ENCODE measurements at places on chromosomes 4 and X.

DNA sequence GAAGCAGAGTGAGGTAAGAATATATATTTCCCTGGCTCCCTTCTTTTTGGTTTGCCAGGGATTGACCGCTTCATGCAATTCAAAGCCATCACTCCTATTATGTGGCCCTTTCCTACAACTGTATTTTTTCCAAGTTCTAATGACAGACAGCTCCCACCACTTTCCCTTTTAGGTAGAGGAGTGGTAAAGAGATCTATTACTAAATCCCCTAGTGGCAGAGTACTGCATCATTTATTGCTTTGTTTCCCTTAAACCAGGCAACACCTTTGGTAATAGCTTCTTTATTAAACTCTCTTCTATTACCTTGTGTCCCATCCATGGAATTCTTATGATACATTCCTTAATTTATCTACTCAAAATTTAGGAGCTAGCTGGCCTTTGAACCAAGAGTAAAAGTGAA is 90.7 kb downstream of the CNOT6L start:
- no peak for DNase-seq

DNA sequence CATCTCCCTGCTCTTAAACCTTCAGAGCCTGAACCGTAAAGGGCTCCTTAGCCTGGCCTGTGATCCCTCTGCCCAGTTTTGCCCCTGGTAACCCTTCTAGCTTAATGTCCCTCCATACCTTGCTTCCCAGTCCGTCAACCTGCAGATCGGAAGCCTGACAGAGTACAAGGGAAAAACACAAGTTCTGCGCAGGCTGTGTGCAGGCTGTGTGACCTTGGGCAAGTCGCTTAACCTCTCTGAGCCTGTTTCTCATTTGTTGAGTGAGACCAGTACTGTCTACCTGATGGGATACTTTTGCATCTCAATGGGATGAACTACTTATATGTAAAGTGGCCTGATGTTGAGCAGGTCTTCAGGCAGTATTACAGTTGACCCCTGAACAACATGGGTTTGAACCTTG is 1.7 kb downstream of the NSDHL start:
- DNase-seq = no peak

DNA sequence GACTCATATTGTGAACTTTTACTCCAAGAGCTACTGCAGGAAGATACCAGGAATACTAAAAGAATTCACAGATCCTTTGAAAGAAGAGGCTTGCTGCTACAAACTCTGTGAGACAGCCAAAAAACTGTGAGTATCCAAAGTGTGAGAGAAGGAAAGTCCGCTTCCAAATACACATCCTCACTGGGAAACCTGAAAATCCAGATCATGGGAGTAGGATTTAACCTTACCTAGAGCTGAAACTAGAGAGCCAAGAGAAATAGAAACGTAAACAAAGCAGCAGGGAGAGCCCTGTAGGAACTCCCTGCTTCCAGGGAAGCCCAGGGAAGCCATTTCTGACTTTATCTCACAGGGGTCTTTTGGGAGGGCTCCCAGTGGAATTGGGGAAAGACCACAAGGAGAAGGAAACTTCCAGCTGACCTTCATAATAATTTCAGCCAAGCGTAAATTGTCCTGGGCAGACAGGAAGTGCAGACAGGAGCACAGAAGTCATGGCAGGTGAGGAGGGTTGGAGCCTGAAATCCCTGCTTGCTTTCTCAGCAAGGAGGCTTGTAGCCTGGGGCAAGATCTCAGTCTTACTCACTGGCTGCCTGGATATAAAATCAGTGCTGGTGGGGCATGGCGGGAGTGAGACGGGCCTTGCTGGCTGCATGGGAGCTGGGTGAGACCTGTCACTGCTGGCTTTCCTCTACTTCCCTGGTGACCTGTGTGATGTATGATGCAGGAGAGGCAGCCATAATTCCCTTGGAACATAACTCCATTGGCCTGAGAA is 26.2 kb upstream of the NFKB1 start:
- DNase-seq = no peak

DNA sequence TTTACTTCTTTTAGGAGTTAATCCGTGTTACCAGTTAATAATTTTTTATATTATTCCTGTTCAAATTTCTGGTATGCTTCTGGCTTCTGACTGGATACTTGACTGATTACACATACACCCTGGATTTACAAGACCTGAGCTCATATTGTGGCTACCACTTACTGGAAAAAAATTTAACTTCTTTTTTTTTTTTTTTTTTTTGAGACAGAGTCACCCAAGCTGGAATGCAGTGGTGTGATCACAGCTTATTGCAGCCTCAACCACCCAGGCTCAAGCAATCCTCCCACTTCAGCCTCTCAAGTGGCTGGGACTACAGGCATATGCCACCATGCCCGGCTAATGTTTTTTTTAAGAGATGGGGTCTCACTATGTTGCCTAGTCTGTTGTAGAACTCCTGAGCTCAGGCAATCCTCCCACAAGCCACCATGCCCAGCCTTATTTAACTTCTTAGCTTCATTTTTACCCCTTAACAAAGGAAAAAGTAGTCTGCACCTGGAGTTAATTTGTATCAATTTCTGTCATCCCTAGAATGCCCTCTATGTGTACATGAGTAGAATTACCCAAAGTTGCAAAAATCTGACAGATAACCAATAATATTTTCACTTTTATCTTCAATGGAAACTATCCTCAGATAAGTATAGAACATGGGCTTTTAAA is 50.3 kb downstream of the TMEM165 start:
- peak; percentile 31 for DNase-seq

DNA sequence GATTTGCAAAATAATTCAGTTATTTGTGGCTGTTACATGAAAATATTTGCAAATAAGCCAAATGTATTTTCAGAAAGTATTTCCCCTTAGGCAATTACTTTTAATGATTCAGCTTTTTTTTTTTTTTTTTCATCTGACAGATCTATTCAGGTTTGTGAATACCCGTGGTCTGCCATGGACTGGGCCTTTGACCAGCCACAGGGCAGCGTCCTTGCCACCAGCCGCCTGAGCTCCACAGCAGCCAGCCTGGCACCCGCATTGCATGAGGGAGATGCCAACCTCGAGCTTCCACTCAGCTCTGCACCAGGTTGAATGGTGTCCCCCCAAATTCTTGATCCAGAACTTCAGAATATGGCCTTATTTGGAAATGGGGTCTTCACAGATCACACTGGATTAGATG is 14.7 kb downstream of the TMEM271 start:
- no peak for DNase-seq

DNA sequence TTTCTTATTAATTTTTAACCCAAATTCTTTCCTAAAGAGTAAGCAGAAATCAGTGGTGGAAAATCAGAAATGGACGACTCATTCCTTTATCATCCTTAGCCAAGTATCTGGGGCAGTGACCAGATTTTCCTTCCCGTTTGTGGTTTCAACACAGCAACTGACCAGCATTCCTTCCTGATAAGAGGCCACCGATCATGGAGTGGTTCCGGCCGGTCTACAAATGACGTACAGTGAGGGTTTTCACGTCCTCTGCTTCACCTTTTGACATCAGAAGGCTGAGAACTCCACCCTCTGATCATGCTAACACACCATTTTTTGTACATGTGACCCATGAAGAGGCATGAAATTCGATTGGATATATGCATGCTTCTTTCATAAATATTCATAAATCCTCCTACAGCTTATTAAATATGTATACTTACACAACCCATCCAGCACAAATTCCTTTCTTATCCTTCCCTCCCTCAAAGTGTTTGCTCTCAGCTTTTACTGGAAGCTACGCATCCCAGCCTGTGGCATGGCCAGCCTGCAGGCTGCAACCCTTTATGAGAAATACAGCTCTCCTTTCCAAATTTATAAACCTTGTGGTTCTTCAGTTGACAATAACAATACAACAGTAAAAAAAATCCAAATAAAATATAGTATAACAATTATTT is 173.0 kb upstream of the CASK start:
- peak; percentile 36 for DNase-seq

DNA sequence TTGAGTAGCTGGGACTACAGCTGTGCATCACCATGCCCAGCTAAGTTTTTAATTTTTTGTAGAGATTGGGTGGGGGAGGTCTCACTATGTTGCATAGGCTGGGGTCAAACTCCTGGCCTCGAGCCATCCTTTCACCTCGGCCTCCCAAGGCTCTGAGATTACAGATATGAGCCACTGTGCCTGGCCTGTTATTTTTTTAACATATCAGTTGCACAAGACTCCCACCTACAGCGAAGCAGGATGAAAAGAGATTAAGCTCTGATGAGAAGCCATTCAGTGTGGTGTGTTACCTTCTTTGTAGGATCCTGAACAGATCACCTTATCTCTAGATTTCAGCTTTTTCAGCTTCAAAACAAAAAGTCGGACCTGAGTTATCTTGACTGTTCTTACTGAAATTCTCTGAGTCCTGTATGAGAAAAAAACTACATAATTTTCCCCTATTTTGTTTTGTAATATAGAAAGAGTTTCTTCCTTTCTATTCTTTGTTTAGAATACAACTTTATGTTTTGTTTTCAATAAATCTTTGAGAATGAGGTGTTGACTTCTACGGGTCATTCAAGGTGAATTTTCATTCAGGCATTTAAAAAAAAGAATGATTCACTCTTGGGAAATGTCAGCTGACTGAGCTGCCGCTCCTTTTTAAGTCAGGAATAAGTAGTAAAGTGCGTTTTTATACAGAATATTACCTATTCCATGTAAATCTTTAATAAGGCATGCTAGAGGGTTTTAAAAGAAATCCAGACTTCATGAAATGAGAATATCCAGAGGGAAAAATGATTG is 134.6 kb downstream of the ARSF start:
- no peak for DNase-seq

DNA sequence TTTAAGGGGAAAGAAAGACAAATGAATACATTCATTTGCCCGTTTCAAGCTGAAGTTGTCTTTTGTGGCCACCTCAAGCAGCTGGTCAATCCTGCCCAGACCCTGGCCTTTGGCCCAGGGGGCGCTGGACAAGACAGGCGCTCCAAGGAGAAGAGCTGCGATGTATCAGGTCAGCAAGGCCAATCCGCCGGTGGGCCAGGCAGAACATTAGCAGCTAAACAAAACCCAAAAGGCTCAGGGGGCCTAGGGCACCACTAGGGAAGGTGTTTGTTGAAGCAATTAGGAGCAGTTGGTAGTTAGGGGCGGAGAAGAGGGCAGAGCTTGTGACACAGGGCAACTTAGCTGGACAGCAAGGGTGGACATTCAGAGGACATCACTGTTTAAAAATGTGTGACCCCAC is 60.8 kb upstream of the TMEM33 start:
- DNase-seq = no peak

DNA sequence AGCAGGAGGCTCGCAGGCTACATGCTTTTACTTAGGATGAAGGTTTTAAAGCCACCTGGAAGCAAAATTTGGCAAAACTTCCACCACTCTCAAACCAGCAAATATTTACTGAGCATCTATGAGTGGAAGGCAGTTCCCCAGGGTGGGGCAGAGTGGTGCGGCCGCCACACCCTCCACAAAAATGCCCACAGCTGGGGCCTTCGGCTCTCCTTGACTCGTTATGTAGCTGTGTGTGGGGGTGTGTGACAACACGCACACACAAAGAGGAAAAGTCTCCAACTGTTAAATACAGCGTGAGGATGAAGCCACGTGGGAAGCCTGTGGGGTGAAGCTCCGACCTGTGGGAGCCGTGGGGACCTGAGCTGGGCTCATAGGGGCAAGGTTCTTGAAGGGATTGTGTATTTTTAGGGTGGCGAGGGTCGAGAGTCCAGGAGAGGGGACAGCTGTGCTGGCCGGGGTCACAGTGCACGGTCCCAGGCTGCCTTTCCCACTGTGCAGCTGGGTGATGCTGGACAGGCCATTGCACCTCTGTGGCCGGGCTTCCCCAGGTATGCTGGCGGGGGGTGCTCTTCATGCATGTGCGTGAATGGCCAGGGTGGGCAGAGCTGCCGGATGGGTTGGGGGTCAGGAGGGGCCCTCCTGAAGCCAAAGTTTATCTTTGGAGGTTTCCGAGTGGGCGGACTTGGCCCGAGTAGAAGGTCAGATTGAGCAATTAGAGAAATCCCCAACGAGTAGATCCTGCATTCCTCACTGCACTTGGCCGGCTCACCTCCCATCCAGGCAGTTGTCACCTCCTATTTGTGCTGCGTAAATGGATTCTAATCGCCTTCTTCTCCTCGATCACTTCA is 25.4 kb downstream of the SORCS2 start:
- no peak for DNase-seq

- no peak for DNase-seq
Measured at GRCh38 chrX:15524417-15524816, 23.8 kb downstream of the BMX start.

DNA sequence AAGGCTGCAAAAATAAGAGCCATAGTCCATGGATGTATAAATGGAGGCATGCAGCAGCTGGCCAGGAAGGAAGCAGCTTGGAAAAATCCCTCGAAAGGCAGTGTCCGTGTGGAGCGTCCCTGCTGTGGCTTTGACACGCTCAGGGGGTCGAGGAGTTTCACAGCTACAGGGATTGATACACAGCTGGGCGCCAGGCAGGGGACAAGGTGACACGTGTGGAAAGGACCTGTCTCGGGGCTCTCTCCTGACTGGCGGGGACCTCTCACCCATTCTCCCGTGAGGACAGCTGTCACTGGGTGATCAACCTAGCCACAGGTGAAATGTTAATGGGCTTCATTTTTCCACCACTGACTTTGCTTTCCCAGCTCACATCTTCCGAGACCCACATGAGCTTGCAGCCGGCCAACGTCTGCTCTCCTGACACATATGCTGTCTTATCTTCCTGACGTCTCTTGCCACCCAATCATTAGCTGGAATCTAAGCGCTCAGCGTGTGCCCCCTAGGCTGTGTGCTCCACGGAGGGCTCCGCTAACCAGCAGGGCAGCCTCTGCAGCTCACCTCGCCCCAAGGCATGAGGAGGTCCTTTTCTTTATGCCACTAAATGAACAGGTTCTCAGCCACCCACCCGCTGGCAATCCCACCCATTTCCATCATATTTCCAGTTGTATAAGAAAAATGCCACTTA is 89.4 kb upstream of the AFAP1 start:
- no peak for DNase-seq

- DNase-seq = no peak
Measured at GRCh38 chr4:34066126-34066525, 2178.2 kb downstream of the ARAP2 start.

DNA sequence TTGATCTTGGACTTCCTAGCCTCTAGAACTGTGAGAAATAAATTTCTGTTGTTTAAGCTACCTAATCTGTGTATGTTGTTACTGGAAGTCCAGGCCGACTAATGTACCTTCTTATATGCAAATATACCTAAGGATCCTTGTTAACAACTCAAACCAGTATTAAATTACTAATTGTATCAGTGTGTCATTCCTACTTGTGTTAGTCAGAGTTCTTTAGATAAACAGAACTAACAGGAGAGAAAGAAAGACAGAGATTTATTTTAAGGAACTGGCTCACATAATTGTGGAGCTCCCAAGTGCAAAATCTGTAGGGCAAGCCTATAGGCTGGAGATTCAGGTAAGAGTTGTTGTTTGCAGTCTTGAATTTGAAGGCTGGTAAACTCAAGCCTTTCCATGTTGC is 120.0 kb downstream of the ADGRL3 start:
- no peak for DNase-seq
